ENCODE measurements at places on chromosomes 3 and 15. TPM values are rescaled to one million over a fixed set of nuclear protein-coding genes. Genes with fewer than 3 reads are reported as not detected.

Gene SOX2
- not detected for total RNA-seq

Gene SLC28A2
- total RNA-seq: not detected

Gene C3orf20
- total RNA-seq: 0.42 TPM

Gene SEMA6D
- not detected for total RNA-seq

Gene GABRA5
- total RNA-seq: not detected

Gene ARRDC4
- 2.0 TPM for total RNA-seq

Gene ZPLD1
- total RNA-seq: not detected

Gene GOLGA8T
- 0.26 TPM for total RNA-seq

Gene NANOGP8
- total RNA-seq: not detected

Gene ROPN1
- not detected for total RNA-seq

Gene DVL3
- 42.9 TPM for total RNA-seq

Gene PSMD6
- 91.3 TPM for total RNA-seq

Gene AP3B2
- 0.10 TPM for total RNA-seq

Gene ACAN
- total RNA-seq: not detected

Gene OXSM
- total RNA-seq: 7.0 TPM

Gene TRAT1
- total RNA-seq: 100 TPM

Gene CHST2
- 1.8 TPM for total RNA-seq

Gene CD96
- total RNA-seq: 190 TPM

Gene STRA6
- not detected for total RNA-seq

Gene OIP5
- not detected for total RNA-seq

Gene ALG1L2
- total RNA-seq: 1.0 TPM

Gene UBAP1L
- 7.8 TPM for total RNA-seq

Gene TFRC
- 218 TPM for total RNA-seq

Gene SLC12A1
- not detected for total RNA-seq

Gene CXCR6
- 4.4 TPM for total RNA-seq

Gene GABRB3
- total RNA-seq: not detected

Gene TGM4
- not detected for total RNA-seq

Gene UROC1
- not detected for total RNA-seq

Gene ATP13A5
- not detected for total RNA-seq

Gene SNTN
- total RNA-seq: not detected

Gene FAM107A
- not detected for total RNA-seq

Gene BRK1
- 52.4 TPM for total RNA-seq

Gene KLHDC8B
- 1.7 TPM for total RNA-seq

Gene FAM174B
- total RNA-seq: 4.3 TPM

Gene CHDH
- 0.50 TPM for total RNA-seq

Gene TNFAIP8L3
- total RNA-seq: not detected

Gene PPP1R14D
- total RNA-seq: not detected

Gene ARGFX
- total RNA-seq: not detected

Gene GPR27
- total RNA-seq: 1.0 TPM

Gene FBXO45
- 8.3 TPM for total RNA-seq

Gene RHOV
- not detected for total RNA-seq

Gene NR2E3
- total RNA-seq: not detected

Gene EPHB1
- 1.3 TPM for total RNA-seq

Gene CCR8
- 9.0 TPM for total RNA-seq

Gene NUSAP1
- total RNA-seq: 16.3 TPM

Gene PATL2
- total RNA-seq: 24.8 TPM

Gene GALNT15
- total RNA-seq: 0.42 TPM

Gene TMEM212
- total RNA-seq: not detected

Gene GOLGA8Q
- not detected for total RNA-seq

Data from T-helper 17 cell (primary cell).